ENCODE measurements at places on chromosomes 3 and 15.

- no peak for DNase-seq
Observed at GRCh38 chr3:191260431-191261303, 61.6 kb downstream of the OSTN start.

- no peak for DNase-seq
Observed at GRCh38 chr3:194541483-194541882, 54.7 kb upstream of the ATP13A3 start.

- no peak for DNase-seq
Observed at GRCh38 chr15:101664303-101664913, 12.2 kb upstream of the TM2D3 start.

DNA sequence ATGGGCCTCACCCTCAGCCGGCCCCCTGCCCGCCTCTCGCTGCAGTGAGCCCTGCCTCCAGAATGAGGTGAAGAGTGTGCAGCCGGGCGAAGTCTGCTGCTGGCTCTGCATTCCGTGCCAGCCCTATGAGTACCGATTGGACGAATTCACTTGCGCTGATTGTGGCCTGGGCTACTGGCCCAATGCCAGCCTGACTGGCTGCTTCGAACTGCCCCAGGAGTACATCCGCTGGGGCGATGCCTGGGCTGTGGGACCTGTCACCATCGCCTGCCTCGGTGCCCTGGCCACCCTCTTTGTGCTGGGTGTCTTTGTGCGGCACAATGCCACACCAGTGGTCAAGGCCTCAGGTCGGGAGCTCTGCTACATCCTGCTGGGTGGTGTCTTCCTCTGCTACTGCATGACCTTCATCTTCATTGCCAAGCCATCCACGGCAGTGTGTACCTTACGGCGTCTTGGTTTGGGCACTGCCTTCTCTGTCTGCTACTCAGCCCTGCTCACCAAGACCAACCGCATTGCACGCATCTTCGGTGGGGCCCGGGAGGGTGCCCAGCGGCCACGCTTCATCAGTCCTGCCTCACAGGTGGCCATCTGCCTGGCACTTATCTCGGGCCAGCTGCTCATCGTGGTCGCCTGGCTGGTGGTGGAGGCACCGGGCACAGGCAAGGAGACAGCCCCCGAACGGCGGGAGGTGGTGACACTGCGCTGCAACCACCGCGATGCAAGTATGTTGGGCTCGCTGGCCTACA, 8.5 kb downstream of the GRM2 start:
- no peak for DNase-seq

DNA sequence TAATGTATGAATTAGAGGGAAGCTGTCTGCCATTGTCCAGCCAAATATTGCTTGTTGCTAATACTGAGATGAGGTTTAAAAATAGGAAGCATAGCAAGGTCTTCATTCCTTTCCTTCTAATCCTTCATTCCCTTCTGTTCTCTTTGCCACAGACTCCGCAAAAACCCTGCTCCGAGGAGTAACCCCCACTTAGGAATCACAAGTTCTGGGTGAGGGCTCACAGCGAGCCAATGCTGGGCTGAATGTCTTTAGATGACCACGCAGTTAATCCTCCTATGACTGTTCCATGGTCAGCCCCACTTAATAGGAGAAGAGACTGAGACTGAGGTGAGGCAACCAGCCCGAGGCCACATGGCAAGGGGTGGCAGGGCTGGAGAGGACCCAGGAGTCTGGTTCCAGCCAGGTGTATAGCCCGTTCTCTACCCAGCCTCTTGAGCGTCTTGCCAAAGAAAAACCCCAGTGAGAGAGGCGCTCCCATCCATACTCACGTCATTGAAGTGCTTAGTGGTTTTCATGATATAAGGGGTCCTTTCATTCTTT, 44.9 kb upstream of the CTSH start:
- DNase-seq: no peak

GRCh38 chr15:77769700-77770099, 137.0 kb upstream of the LINGO1 start:
- no peak for DNase-seq

DNA sequence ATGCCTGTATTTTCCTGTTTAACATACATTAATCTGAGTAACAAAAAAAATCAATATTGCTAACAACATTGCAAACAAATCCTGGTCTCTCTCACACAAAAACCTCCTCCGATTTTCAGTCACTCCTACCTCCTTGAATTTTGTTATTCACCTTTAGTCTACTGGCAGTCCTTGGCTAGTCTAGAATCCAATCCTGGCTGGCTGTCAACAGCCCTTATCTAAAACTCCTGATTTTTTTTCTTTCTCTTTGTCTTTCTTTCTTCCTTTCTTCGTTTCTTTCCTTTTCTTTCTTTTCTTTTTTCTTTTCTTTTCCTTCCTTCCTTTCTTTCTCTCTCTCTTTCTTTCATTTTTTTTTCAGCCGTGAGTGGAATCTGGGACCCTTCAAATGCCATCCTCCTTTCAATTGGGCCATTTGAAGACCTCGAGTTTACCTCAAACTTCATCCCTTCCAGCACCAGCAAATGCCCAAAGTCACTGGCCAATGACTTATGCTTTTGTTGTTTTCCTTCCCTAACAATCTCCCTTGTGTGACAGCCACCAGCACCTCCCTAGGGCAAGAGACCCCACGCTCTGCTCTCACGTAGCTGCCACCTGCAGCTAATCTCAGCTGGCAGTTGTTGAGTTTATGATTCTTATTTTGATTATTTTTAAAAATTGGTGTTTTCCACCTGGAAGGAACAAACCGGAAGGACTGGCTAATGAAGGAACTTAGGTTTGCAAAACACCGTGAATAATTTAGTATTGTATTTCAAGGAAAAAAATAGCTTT, 6.8 kb upstream of the ONECUT1 start:
- no peak for DNase-seq

GRCh38 chr3:194133661-194134230, 2.2 kb upstream of the HES1 start:
- DNase-seq: no peak

- DNase-seq: no peak
Observed at GRCh38 chr3:25749031-25749581, 34.1 kb downstream of the NGLY1 start.

DNA sequence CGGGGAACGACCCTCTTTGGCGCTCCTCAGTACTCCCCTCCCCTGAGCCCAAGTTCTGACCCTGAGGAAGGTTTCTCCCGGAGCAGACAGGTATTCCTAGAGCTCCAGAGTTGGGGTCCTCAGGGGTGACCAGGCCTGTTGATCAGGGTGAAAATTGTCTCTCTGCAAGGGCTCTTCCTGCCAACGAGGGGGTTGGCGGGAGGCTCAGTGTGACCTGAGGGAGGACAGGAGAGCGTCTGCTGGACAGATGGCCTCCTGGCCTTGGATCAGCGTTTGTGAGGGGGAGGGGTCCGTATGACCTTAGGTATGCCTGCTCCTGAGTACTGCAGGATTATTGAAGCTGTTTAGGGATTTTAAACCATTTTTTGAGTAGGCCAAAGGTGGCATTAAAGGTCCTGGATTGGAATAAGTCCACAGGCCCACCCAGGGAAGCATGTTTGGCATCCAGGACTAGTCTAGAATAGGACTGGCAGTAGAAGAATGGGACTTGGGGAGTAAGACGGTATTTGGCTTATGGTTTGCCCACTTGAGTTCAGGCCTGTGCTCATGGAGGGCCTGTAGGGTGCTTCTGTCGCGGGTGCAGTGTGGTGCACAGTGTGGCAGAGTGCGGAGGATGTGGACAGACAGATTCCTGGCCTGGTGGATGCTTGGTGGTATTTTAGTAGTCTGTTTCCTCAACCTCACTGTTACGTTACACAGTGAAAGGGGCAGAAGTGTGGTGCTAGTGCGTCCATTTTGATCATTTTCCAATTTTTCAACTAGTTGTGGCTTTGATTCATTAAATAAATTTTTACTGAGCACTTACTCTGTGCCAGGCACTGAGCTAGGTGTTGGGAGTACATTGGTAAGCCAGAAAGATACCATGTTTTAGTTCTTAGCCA, 959 bp downstream of the ZNF592 start:
- DNase-seq: no peak

GRCh38 chr3:12294885-12295580, 6.2 kb downstream of the PPARG start:
- no peak for DNase-seq

GRCh38 chr3:197460002-197460401, 95.8 kb downstream of the BDH1 start:
- no peak for DNase-seq

GRCh38 chr15:49286649-49287404, 116.8 kb downstream of the GALK2 start:
- DNase-seq: no peak

GRCh38 chr3:174619239-174619638, 239.9 kb upstream of the NAALADL2 start:
- DNase-seq: no peak
